Forelimb muscle (tissue), 1 donor: ENCODE measurements at places on chromosomes 7 and 10.
A peak's percentile ranks its signal among the peaks of the same experiment; 100 is the strongest.

DNA sequence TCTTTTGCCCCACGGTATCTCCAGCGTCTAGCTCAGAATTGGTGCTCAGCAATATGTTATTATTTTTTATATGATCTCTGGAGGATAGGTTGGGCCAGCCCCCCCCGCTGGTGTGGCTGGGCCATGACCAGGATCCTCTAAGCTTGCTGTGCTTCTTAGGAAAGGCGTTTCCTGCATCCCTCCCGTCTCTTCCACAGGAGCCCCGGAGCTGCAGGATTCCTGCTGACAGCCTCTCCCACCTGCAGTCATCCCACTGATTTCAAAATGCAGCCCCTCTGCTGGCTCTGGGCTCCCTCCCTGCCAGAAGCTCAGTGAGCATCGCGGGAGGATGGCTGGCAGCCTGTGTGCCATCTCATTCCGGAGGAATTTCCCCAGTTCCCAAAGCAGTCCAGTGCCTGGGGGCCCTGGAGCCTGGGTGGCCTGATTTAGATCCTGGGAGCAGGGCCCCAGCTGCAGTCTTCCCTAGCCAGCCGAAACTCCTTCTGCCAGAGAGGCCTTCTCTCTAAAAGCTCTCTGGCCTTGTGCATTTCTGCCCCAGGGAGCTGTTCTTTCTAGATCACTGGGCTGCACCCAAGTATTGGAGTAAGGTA lies 21.8 kb upstream of the GOLGA7B start:
- DNase-seq: no peak

- no peak for DNase-seq
Measured at GRCh38 chr7:72080865-72081510, 331.1 kb downstream of the CALN1 start.

GRCh38 chr7:41508755-41509154 lies 194.1 kb downstream of the INHBA start:
- no peak for DNase-seq

DNA sequence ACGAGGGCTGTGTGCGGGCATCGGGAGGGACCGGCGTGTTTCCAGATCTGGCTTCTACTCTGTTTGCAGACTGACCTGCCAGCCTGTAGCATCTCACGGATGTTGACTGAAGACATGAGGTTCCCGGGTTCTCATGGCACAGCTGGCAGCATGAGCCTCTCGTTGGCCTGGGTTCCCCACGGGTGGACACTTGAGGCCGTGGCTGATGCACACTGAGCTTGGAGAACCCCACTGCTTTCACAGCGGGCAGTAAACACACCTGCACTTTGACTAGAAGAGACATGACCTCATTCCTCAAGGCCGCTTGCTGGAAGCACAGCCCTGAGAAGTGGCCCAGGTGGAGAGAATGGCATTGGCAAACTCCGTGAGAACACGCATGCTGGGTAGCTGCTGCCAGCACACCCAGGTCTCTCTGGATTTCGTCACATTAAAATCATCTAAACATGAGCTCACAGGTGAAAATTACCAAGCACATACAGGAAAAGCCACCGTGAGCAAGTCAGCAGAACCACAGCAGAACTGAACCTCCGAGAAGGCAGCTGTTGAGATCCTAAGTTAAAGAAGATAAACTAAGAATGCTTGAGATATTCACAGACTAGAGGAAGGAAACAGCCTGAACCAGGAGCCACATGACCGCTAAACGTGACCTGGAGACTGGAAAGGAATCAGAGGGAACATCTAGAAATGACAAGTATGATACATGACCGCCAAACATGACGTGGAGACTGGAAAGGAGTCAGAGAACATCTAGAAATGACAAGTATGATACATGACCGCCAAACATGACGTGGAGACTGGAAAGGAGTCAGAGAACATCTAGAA lies 32.5 kb downstream of the BNIP3 start:
- no peak for DNase-seq

DNA sequence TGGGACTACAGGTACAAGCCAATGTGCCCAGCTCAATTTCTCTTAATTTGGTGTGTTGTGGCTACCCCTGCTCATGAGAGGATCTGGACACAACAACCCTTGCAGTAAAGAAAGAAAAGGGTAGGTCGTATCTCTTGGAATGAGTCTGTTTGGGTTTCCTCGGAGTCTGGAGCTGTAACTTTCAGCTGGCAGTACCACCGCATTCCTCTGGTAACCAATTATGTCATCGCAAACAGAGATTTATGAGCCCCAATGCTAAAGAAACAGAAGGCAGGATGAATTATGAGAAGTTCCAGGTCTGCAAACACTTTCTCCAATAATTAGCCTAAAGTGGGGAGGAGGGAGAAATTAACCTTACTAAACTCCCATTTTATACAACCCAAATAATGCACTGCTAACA lies 186.6 kb upstream of the NRP1 start:
- DNase-seq: no peak

DNA sequence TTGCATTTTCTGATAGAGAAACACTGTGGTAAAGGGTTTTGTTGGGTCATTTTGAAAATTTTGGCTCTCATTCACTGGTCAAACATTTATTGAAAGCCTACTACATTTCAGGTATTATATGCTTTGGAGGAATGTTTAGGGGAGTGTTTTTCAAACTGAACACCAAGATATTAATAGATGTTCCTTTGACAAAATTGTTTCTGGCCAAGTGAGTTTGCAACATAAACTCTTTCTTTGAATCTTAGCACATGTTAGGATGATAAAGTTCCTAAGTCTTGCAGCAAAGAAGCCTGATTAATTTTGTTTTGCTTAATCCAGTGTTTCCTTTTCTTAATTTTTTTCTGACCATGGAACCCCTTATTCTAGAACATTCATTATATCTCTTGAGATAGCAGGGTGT lies 232.5 kb upstream of the PHYHIPL start:
- no peak for DNase-seq

DNA sequence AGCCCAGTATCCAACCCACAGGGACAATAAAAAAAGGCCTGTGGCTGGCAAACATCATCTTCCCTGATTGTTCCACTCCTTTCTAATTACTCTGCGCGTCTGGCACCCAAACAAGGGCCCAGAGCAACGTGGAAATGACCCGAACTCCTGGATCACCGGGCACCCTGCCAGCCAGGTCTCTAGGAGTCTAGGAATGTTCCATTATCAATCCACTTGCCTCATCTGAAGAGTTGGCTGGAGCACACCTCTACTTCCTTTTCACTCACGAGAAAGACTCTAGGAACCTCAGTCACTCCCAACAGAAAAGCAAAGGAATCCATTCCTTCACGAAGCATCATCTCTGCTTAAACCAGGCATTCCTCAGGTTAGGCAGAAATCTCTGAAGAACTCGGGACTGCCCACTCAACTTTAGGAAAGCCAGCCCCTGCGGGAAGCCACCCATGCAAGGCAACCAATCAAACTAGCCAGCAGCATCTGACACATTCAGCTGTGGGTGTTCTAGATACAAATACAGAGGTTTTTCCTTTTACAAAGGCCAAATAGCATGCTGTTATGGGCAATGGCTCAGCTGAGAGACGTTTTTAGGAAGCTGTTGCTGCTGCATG lies 37.7 kb downstream of the ATXN7L1 start:
- DNase-seq: no peak

DNA sequence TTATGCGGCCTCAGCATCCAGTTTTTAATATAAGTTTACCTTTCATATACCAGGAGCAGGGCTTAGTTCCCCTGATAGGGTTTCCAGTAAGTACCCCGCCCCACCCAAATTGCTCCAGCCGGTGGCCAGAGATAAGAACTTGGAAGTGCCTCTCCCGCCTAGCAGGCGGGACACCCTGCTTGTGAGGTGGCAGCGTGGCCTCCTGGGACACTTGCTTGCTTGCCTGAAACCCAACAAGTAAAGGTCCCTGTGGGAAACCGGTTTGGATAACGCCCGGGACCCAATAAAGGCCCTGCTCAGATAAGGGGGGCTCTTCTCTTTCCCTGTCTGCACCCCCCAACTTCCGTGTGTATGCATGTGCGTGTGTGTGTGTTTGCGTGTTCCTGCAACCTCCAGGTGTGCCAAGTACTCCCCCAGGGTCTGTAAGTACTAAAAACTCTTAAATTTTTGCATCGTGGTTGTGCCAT lies 154.3 kb downstream of the ARHGAP21 start:
- no peak for DNase-seq

- no peak for DNase-seq
Measured at GRCh38 chr7:155692317-155692716, 47.9 kb downstream of the RBM33 start.

- DNase-seq: no peak
Measured at GRCh38 chr10:35822316-35822715, 180.2 kb upstream of the FZD8 start.

DNA sequence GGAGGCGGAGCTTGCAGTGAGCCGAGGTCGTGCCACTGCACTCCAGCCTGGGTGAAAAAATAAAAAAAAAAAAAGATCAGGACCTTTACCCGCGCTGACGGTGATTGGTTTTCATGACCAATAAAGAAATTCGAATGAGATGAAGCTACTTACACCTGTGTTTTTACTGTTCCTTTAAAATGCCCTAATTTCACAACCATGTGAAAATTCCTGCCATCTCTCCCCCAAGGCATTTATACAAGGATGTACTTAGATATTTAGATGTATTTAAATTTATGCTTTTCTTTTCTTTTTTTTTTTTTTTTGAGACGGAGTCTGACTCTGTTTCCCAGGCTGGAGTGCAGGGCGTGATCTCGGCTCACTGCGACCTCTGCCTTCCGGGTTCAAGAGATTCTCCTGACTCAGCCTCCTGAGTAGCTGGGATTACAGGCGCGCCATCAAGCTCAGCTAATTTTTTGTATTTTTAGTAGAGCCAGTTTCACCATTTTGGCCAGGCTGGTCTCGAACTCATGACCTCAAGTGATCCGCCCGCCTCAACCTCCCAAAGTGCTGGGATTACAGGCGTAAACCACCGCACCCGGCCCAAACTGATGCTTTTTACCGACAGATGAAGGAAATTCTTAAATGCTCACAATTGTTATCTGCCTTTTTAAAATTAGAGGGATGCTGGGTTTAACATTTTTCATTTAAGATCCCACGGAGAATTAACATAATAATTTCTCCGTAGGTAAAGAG lies 3.1 kb upstream of the PHYH start:
- no peak for DNase-seq

GRCh38 chr10:88592381-88592780 lies 5.8 kb downstream of the LIPJ start:
- DNase-seq: no peak

DNA sequence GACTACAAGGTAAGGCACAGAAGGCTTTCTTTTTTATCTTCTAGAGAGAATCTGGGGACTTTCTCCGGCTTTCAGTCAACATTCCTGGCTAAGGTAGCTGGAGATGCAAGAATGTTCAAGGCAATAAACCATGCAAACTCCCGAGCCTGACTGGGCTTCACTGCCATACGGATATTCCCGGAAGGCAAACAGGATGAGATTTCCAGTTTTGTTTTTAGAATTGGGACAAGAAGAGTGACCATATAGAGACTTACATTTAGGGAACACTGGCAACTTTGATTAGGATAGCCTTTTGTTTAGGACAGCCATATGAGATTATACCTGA lies 269 bp downstream of the CALD1 start:
- DNase-seq: no peak

DNA sequence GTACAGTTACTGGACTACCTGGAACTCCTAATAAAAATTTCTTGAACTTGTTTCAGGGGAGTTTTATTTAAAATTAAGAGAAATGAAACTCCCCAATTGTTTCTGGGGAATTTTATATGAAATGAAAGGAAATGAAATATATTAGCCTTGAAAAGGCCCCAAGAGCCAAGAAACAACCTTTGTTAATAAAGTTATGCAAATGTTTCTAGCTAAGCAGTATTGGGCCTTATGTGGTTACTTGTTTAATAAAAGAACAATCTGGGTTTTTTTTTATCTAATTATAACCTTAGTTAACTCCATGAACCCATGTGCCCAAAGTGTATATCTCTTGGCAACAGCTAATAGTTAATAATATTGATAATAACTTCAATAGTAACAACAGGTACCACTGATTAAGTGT lies 222.8 kb downstream of the EXOC4 start:
- no peak for DNase-seq

- no peak for DNase-seq
Measured at GRCh38 chr10:131088619-131089018, 222.9 kb downstream of the TCERG1L start.

DNA sequence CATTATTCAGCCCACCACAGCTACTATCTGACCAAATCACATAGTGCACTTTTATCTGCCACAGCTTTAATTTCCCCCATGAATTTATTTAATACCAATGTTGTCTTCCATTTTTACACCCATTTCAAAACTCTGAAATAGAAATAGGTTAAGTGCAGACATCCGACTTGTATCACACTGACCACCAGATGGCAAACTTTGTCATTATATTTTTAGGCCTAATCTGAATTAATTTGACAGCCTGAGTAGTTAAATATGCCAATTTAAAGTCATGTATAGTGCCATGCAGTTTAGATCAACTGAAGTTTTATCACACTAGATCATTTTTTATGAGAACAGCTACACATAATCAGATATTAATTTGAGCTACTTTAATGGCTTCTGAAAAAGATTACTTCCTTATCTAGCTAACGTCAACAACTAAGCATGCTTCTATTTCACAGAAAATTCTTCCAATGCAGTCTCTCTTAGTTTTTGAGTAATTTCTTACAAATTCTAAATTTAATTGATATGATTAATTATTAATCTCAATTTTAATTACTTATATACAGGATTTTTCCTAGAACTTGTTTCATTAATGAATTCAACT lies 566.4 kb downstream of the GFRA1 start:
- peak; percentile 14 for DNase-seq

DNA sequence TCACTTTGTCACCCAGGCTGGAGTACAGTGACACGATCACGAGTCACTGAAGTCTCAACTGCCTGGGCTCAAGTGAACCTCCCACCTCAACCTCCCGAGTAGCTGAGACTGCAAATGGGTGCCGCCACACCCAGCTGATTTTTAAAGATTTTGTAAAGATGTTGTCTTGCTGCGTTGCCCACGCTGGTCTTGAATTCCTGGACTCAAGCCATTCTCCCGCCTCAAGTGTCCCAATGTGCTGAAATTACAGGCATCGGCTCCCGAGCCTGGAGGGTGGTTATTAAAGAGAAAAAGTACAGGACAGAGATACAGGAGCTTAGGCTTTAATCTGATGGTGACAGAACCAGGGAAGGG lies 55.1 kb downstream of the KCTD7 start:
- DNase-seq: no peak

DNA sequence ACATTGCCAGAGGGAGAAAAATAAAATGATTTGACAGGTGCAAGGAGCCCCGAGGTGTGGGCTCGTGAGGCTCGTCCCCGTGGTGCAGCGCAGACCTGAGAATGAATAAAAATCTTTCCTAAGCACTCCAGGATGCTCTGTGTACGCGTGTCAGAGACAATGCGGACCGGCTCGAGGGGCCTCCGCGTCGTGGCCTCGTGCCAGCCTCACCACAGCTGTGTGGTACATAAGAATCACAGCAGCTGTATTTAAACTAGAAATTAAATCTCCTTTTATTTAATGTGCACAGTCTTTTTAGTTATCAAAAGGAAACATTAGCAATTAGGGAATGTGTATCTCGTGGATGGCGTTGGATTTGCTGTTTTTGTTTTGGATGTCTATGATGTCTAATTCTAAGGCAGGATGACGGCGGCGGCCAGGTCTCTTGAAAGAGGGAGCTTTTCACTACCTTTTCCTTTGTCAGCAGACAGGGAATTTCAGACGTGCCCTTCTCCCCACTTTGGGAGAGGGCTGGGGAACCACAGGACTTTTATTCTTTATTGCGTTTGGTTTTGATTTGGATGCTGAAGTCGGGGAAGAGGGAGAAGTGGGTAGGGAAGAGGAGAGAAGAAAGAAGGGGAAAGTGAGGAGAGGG lies 365.3 kb upstream of the SHH start:
- DNase-seq: no peak

- no peak for DNase-seq
Measured at GRCh38 chr7:36735172-36735571, 10.9 kb upstream of the AOAH start.
